ENCODE measurements at places on chromosomes 1 and 21.

DNA sequence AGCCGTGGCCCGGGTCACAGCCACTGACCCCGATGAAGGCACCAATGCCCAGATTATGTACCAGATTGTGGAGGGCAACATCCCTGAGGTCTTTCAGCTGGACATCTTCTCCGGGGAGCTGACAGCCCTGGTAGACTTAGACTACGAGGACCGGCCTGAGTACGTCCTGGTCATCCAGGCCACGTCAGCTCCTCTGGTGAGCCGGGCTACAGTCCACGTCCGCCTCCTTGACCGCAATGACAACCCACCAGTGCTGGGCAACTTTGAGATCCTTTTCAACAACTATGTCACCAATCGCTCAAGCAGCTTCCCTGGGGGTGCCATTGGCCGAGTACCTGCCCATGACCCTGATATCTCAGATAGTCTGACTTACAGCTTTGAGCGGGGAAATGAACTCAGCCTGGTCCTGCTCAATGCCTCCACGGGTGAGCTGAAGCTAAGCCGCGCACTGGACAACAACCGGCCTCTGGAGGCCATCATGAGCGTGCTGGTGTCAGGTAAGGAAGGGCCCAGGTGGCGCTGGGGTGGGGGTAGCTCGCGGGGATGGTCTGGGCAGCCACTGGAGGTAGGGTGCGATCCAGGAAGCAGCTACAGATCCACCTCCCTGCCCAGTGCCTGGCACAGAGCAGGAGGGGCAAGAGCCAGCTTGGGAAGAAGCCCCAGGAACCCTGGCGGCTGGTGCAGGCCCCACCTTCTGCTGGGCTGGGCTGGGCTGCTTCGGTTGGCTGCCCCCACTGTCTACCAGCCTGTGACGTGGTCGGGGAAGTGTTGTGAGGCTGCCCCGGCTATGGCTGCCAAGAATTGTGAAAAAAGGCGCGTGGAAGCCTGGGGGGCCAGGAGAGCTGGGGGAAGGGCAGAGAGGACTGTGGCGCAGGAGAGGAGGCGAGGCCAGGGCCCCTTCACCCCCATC lies 3.8 kb downstream of the CELSR2 start:
- peak; percentile 37 for DNase-seq

DNA sequence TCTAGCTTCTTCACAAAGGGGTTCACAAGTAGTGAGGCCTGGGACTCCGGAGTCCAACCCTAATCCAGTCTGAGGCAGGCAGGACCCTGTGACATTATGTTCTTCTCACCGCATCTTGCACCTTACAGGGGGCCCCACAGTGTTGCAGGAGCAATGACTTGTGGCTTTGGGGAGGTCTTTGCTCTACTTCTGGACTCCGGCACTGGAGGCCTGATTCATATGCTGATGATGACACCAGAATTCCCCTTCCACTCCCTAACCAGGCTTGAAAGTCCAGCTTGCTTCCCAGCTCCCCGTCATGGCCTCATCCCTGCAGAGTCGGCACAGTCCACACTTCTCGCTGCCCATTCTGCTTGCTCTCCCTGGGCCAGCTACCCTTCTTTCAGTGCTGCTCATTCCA lies 96.3 kb upstream of the SLC44A3 start:
- no peak for DNase-seq

DNA sequence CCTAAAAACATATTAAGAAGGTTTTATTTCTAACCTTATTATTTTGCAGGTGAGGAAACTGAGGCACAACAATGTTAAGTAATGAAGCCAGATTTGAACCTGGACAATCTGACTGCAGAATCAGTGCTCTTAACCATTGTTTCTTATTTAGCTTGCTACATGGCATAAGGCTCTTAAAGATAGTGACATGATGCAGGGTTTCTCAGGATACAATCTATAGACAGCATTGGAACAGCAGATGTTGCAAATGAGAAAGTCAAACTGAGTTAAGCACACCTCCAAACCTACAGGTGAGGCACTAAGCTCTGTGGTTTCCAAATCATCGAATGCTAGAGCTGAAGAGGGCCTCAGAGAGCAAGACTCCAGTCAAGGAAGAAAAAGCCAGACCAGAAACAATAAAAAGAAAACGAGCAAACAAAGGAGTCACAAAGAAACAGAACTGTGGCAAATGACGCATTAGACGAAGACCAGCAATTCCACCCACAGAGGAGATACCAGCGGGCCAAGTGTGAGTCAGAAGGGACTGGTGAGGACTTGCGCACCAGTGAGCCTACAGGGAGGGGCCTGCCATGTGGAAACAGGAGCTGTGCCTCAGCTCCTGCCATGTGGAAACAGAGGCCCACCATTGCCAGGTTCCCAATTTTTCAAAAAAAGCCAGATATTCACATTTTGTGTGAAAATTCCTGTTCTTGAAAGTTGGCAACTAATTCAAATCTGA lies 14.4 kb downstream of the CD58 start:
- DNase-seq = no peak

DNA sequence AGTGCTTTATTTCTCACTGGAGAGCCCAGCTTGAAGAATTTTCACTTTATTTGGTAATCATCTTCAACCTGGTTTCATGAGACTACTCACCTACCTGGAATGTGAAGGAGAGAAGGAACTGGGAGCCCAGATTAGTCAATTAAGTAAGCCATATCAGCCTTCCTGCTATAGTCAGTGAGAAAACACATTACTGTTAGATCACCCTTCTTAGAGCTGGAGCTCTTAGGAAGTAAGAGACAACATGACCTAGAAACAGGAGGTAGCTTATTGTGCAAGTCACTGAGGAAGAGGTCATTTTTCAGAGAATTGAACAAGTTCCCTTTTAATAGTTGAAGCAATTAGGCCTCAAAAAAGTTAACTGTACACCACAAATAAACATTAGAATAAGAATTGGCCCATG lies 49.2 kb upstream of the TEKT2 start:
- no peak for DNase-seq

DNA sequence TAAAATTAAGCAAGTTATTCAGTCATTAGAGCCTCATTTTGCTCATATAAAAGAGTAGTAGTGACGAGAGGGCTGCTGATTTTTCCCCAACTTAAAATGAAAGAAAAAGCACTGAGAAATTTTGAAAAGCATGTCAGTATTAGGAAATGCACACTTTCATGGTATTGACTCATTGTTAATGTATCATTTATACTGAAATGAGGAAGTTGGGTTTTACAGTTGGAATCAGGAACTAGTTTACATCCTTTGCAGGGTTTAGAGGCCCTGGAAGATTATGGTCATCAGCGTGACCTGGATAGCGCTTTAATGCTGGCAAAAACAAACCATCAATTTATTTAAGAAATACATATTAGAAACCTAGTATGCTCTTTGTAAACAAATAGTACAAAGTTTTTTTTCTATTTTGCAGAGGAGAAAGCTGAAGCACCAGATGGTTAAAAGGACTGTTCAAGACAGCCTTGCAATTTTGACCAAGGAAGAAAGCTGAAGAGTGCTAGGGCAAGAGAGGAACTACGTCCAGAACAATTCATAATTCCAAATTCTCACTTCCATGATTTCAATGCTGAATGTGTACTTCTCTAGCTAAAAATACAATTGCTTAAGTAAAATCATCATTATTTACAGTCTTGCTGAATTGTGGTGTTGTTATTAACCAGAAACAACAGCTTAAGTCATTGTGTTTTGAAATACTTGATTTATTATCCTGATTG lies 94.8 kb upstream of the SGIP1 start:
- DNase-seq = no peak

DNA sequence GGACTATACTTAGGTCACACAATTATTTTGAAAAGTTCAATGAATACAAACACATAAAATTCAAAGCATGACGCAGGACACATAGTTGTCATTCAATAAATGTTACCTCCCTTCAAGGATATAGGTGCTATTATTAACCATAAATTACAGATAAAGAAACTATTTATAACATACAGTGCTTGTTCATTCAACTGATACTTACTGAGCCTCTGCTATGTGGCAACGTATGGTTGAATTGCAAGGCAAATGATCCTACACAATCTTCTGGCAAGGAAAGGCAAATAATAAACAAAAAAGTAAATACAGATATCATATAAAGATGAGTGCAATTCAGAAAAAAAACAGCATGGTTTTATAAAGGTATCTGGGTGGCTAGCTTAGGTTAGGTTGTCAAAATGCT lies 614.7 kb downstream of the LTN1 start:
- DNase-seq = no peak

DNA sequence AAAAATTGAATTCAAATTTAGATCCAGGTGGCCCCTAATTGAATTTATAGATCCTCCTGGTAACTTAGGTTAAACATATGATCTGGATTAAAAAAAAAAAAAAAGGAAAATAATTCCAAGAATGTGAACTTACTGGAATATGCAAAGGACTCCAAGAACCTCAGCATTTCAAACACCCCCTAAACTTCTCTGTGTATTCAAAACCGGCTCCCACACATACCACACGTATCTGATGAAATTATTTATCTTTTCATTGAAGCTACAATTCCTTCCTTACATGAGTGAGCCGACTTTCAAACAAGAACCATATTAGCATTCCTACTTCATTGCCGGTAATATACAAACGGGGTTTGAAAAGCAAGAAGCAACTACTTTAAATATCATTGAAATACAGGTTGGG lies 61.4 kb upstream of the FMN2 start:
- no peak for DNase-seq

- DNase-seq = no peak
These were observed 40.7 kb downstream of the COQ8A start for GRCh38 chr1:226980565-226981385.

- no peak for DNase-seq
These were observed 54.6 kb downstream of the MATN1 start for GRCh38 chr1:30668546-30669327.

DNA sequence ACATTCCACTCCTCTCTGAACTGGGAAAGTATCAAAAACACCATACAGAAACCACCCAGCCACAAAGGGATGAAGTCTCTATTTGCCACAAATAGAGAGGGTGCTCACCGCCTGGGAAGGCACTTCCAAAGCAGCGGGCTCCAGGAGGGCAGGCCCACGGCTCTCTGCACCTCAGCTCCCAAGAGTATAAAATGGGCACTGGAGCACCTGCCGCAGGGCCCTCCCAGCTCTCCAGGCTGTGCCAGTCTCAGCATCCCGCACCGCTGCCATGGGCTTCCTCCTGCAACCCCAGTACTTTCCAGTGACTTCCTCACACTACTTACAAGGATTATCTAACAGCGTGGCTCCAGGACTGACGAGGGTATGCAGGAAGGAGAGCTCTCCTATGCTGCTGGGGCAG lies 14.4 kb downstream of the C2CD2 start:
- DNase-seq = no peak

GRCh38 chr1:92136341-92136740 lies 56.2 kb downstream of the BTBD8 start:
- no peak for DNase-seq

DNA sequence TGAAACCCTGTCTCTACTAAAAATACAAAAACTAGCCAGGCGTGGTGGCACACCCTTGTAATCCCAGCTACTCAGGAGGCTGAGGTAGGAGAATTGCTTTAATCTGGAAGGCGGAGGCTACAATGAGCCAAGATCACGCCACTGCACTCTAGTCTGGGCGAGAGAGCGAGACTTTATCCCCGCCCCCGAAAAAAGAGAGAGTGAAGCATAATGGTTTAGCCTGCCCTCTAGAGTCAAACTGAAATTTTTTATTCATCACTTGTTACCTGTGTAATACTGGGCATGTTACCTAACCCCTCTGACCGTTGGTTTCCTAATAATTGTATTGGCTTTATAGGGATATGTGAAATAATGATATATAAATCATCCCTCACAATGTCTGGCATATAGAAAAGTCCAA lies 18.8 kb downstream of the GPR52 start:
- no peak for DNase-seq

DNA sequence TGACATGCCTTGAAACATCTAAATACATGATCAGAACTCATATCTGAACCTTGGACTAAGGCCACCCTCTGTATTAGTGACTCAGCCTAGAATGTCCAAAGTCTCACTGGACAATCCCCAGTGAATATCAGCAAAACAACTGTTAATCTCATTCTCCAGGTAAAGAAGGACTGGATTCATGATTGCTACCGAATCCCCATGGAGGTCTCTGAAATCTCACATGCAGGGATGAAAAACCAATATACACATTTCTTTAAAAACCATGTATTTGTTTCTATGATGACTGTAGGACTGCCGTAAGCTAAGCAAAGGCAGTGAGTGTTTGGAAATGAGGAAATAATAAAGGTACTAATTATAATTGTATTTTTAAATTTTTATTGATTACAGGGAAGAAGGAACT lies at the start of gene OR2L3:
TSS of gene OR2L3 (plus strand) at position 301 of the 400 bp plus-strand sequence. CDS start 13,846 bp downstream, outside the sequence.
- DNase-seq = no peak

DNA sequence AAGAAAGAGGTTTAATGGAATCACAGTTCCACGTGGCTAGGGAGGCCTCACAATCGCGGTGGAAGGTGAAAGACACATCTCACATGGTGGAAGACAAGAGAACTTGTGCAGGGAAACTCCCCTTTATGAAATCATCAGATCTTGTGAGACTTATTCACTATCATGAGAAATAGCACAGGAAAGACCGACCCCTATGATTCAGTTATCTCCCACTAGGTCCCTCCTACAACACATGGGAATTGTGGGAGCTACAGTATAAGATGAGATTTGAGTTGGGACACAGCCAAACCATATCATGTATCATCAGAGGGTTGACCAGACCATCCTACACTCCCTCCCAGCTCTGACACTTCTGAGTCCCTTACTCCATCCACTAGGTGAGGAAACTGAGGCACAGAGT lies 143.9 kb upstream of the KLHDC7A start:
- DNase-seq = no peak

DNA sequence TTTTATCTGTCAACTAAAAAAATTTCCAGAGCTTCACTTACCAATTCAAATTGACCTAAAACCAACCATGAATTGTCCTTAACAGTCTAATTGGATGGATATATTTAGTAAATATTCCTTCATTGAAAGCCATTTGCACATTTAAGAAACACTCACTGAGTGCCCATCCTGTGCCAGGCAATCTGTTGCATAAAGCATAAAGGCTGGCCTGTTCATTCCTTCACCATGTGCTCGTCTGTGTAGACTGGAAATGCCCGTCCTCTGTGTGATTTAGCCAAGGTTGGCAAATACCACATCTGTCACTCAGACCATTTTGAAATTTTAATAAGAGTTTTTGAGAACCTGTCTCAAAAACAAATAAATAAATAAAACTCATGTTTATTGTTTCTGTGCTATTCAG lies 57.1 kb downstream of the ZNF684 start:
- no peak for DNase-seq

GRCh38 chr21:43733529-43734071 lies 14.7 kb downstream of the PDXK start:
- no peak for DNase-seq

DNA sequence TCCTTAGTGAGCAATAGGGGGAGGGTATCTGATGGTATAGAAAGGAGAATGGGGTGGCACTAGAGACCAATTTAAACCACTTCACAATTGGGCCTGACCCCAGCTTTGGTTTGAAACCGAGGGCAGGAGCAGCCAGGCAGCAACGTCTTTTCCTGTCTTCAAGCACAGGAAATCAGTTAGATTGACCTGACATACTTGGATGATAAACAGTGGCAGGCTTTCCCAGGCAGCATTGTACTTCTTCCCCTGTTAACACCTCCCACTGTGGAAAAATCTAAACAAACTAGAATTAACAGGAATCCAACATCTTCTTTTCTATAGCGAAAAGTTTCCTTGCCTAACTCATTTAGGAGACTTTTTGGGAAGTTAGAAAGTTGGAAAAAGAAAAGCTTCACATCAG lies 40.6 kb downstream of the SELL start:
- no peak for DNase-seq

GRCh38 chr1:208227366-208227765 lies 16.8 kb downstream of the PLXNA2 start:
- no peak for DNase-seq

- DNase-seq = no peak
These were observed 7.5 kb downstream of the CLCNKA start for GRCh38 chr1:16029288-16029687.
